ENCODE measurements at places on chromosomes 6 and 20.
A peak's percentile ranks its signal among the peaks of the same experiment; 100 is the strongest.

- no peak for DNase-seq
These were observed 143.4 kb downstream of the CDC5L start for GRCh38 chr6:44530910-44531234.

DNA sequence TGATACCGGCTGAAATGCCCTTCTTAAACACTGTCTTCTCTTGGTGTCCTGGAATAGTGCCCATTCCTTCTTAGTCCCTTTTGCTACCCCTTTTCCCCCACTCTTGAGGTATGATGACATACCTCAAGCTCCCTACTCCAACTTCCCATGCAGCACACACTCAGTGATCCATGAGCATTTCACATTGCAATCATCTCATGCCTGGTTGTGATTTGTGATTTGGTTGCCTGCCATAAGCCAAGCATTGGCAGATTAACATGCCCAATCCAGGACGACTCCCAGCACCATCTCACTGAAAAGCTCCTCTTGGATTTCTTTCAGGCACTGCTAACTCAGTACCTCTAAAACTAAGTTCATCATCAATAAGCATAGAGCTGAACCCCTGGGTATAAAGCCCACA is 14.7 kb upstream of the PTPRA start:
- DNase-seq: no peak

GRCh38 chr20:16560216-16560615 is 13.0 kb downstream of the KIF16B start:
- no peak for DNase-seq

- no peak for DNase-seq
These were observed 397.5 kb downstream of the TAF4 start for GRCh38 chr20:61668065-61668650.

DNA sequence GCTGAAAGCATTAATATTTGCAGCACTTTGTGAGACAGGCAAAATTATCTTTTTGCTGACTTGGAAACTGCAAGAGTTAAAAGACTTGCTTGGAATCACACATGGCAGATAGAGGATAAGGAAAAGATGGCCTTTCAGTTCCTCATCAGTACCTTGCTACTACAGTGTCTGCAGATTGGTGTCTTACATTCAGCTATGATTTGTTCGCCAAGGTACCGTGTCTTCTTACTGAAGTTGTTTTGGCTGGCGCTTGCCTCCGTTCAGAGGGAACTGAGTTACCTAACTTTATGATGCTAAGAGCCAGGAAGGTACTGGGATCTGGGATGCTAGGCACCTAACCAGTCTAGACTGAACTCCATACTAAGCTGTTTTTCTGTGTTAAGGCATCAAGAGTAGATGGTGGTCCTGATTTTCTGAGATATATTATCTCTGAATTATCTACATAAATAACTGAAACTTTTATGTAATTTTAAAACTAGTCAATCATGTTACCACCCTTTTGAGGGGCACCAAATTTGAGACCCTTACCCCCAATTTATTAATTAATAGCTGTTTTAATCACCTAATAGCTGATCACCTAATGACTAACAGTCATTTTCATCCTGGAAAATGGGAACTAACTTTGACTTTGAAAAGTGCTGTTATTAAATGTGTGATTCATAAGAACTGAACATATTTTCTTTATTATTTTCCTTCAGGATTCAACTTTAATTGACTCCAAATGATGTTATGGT is 2.5 kb downstream of the WTAP start:
- peak; percentile 75 for DNase-seq

- DNase-seq: no peak
These were observed 51.2 kb upstream of the UBR2 start for GRCh38 chr6:42512579-42512978.

- DNase-seq: no peak
These were observed 32.4 kb downstream of the HBS1L start for GRCh38 chr6:135022050-135022697.

DNA sequence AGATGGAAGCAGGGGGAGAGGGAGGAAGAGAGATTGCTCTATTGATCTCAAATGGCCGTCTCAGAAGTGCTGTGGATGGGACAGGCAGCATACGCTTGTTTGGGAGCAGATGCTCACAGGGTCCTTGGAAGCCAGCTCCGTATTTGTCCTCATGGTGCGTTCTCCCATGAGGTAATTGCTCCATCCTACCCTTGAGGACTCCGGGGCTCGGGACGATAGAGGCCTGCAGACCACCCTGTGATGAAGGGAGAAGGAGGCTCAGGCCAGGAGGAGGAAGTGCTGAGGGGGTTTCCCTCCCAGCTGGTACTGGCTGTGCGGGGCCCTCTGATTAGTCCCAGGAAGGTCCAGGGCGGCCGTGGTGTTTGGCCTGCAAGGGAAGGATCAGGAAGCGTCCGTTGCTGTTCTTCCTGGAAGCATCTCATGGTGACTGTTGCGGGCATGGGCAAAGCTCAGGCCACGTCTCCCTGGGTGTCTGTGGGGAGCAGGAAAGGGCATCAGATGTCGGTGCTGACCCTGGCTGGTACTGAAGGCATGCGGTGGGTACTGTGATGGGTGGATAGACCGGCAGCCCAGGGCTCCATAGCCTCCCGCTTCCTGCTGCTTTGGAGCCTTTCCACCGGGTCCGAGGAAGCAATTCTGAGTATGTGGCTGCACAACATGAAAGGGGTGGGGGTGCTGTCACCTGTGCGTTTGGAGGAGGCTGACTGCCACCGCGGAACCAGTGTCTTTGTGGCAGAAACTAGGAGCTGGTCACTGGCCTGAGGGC is 158.3 kb downstream of the SYCP2 start:
- no peak for DNase-seq

- DNase-seq: no peak
These were observed 171.1 kb downstream of the PREX1 start for GRCh38 chr20:48656661-48657211.

- peak; percentile 77 for DNase-seq
These were observed 46.4 kb downstream of the MOCS1 start for GRCh38 chr6:39887692-39888450.

DNA sequence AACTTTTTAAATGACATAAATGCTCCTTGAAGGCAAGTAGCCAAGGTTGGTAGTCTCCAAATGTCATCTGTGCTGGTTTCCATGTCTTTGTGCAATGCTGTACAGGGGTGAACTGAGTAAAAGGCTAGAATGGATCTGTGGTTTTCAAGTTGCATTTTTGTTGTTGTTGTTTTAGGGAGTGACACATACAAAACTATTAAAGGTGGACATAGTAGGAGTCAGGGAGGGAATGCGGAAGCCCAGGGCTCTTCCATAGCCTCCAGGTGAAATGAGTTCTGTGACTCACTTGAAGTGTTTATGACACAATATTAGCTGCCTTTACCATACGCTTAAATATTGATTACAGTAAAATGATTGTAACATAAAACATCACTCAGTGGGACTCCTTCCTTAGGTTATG is 22.5 kb upstream of the QKI start:
- DNase-seq: no peak

GRCh38 chr20:32909451-32909850 is 50.7 kb downstream of the EFCAB8 start:
- no peak for DNase-seq

- peak; percentile 96 for DNase-seq
These were observed 114.4 kb downstream of the CEBPB start for GRCh38 chr20:50304923-50305635.

- DNase-seq: no peak
These were observed 378.1 kb downstream of the RNGTT start for GRCh38 chr6:88585276-88585692.

GRCh38 chr20:34970193-34970840 is 14.6 kb downstream of the MYH7B start:
- no peak for DNase-seq

- DNase-seq: no peak
These were observed 311.6 kb upstream of the CDYL start for GRCh38 chr6:4464638-4465037.

- peak; percentile 73 for DNase-seq
These were observed 25.0 kb downstream of the TAF8 start for GRCh38 chr6:42075159-42075838.

DNA sequence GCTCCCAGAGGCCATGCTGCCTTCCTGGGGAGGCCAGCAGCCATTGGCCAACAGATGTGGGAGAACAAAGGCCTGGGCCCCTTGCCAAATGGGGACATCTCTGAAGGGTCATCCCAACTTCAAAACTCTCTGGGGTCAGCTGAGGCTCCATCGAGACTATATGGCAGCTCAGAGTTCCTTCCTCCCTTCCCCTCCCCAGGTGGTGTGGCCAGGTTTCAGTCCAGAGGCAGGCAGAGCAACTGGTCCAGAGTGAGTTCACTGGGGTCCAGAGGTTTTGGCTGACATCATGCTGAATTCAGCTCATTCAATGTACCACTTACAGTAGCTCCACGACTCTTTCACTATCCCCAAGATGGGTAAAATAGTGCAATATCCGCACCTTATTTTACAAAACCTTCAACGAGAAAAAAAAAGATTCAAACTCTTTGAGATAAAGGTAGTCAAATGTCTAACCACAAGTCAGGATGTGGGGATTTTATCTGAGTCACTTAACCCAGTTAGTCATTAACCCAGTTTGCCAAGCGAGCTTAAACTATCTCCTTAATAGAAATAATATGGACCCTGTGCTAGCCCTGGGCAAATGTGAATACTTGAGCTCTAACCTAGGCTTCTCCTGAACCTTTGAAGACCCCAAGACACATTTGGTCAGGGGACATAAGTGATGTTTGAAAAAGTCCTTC is 108.4 kb upstream of the PLEKHG1 start:
- DNase-seq: no peak

DNA sequence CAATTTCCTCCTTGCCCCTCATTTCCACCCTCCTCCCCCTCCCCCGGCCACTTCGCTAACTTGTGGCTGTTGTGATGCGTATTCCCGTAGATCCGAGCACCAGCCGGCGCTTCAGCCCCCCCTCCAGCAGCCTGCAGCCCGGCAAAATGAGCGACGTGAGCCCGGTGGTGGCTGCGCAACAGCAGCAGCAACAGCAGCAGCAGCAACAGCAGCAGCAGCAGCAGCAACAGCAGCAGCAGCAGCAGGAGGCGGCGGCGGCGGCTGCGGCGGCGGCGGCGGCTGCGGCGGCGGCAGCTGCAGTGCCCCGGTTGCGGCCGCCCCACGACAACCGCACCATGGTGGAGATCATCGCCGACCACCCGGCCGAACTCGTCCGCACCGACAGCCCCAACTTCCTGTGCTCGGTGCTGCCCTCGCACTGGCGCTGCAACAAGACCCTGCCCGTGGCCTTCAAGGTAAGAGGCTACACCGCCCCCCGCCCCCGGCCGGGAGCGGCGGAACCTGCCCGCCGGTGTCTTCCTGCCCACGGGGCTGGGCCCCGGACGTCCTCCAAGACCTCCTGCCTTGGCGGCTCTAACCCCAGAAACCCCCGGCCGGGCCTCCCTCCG is 44.9 kb upstream of the SUPT3H start:
- peak; percentile 37 for DNase-seq

GRCh38 chr6:84536885-84537638 is 227.3 kb downstream of the TBX18 start:
- no peak for DNase-seq

- peak; percentile 86 for DNase-seq
These were observed at the start of gene AIG1 for GRCh38 chr6:143060806-143061596. Gene AIG1 (plus strand): TSS chr6:143060889. CDS start chr6:143060926, 37 bp downstream.

GRCh38 chr6:170572704-170573466 is 11.6 kb downstream of the PDCD2 start:
- DNase-seq: no peak

DNA sequence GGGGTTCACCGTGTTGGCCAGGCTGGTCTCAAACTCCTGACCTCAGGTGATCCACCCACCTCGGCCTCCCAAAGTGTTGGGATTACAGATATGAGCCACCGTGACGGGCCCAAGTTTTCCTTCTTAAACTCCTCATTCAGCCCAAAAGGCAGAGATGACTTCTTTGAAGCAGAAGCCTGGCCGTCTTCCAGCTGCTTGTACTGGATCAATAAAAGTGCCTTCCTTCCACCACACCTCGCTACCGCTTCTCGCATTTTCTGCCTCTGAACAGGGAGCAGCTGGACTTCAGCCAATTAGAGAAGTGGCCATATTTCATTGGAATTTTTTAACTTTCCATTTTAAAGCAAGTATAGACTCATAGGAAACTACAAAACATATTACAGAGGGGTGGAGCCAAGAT is 241.1 kb downstream of the PREX1 start:
- DNase-seq: no peak

DNA sequence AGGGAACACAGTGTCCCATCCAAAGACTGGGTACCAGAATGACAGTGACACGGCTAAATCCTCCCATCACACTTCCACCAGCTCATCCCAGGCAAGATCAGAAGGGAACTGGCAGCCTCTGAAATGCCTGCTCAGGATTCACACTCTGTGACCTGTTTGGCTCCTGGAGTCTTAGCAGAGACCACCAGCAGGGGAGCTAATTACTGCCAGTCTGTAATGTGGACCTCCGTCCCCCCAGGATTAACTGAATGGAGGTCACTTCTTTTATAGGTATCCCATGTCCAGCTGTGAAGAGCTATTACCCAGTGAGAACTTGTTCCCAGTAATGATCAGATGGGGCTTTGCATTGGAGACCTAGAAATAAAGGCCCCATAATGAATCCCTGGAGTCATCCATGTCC is 45.2 kb downstream of the DEFB114 start:
- no peak for DNase-seq

DNA sequence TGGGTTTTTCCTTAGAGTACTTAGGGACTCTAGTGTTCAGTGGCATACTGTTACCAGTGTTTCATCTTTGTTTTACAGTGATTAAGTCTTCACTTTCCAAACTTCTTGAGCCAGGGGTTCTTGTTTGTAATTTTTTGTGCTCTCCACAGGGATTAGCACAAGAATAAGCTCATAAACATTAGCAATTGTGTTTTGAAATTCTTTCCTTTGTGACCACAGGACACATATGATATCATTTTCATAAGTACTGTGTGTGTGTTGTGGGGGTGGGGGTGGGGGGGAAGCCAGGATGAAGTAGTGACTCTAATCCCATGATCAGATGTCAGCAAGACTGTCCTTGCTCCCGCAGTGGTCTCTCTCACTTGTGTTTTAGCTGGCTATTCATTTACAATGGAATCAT is 101.5 kb upstream of the SCP2D1 start:
- no peak for DNase-seq

DNA sequence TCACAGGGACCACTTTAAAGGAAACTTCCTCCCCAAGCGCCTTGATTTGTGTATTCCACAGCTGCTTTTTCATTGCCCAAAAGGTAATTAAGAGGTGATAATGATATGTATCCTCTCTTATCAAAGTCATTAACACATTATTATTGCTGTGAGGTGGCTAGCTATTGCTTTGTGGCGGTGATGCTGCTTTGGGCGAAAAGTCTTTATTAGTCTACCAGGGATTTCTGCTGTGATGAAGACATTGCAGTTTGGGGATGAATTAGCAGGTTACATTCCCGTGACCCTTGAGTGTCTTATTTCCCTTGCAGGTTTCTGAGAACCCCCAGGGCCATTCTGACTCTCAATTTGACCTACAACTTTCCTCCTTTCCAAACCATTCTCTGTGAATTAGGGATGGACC is 143.4 kb upstream of the SOX4 start:
- no peak for DNase-seq

DNA sequence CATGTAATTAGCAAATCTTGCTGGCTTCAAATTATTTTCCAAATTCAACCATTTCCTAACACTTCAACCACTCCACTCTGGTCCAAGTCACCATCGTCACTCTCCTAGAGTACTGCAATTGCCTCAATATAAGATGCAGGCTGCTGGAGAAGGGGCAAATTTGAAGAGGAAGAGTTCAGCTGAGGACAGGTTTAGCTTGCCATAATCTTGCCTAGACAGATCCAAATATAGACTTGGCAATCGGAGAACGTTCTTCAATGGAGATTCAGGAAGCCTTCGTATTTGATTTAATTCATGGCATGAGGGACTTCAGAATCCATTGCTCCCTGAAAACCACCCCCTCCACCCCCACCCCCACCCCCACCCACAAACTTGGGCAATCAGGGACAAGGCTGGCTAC is 15.4 kb upstream of the KHDC1L start:
- DNase-seq: no peak

- no peak for DNase-seq
These were observed 5.6 kb upstream of the SYNE1 start for GRCh38 chr6:152642578-152643375.

Measured in psoas muscle (tissue), 8 donors.